ENCODE measurements at places on chromosomes 2 and 18.
A peak's percentile ranks its signal among the peaks of the same experiment; 100 is the strongest.

DNA sequence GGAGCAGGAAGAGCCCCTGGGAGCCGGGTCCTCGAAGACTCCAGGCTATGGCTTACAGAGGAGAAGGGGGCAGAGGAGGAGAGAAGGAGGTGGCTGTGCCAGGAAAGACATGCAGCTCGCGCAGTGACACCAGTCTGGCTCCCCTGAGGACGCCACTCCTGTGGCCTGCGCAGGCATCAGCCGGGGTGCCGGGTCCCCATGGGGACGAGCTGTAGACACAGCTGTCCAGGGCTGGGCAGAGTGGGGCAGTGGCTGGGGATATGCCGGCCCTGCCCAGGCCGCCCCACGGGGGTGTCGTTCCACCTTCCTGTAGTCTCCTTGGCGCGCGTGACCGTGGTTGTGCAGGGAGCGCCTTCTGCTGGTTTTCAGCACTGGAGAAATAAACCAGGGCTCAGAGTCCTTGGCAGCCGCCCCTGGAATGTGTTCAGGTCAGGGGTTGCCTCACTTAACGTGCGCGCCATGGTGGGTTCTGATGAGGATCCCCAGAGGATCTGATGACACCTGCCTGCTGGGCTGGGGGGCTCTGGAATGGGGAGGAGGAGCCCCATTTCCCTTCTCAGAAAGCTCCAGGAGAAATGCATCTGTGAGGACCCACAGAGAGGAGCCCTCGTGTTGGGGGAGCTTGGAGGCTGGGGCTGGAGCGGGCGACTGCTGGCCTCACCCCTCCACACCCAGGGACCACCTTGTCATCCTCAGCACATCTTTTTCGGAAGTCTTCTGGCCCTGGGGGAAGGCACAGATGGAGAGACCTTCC, 26.7 kb downstream of the RAMP1 start:
- DNase-seq, result no peak

GRCh38 chr2:15675456-15676195, 84.0 kb downstream of the DDX1 start:
- DNase-seq, result no peak

DNA sequence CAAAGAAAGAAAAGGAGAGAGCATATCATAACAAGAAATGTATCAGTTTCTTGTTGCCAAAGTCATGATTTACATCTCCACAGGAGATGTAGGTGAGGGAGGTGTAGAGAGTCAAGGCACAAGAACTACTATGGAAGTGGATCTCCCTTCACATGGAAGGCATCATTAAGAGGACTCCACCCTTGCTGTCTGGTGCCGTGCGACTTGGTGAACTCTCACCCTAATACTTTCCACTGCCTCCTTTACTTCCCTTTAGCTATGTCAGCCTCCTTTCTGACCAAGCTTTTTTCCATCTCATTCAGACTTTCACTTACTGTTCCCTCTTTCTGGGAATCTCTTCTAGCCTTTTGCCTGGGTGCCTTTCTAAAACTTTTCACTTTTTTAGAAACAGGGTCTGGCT, 490.0 kb downstream of the THSD7B start:
- no peak for DNase-seq

GRCh38 chr2:218815244-218815637, 16.4 kb downstream of the PRKAG3 start:
- no peak for DNase-seq

DNA sequence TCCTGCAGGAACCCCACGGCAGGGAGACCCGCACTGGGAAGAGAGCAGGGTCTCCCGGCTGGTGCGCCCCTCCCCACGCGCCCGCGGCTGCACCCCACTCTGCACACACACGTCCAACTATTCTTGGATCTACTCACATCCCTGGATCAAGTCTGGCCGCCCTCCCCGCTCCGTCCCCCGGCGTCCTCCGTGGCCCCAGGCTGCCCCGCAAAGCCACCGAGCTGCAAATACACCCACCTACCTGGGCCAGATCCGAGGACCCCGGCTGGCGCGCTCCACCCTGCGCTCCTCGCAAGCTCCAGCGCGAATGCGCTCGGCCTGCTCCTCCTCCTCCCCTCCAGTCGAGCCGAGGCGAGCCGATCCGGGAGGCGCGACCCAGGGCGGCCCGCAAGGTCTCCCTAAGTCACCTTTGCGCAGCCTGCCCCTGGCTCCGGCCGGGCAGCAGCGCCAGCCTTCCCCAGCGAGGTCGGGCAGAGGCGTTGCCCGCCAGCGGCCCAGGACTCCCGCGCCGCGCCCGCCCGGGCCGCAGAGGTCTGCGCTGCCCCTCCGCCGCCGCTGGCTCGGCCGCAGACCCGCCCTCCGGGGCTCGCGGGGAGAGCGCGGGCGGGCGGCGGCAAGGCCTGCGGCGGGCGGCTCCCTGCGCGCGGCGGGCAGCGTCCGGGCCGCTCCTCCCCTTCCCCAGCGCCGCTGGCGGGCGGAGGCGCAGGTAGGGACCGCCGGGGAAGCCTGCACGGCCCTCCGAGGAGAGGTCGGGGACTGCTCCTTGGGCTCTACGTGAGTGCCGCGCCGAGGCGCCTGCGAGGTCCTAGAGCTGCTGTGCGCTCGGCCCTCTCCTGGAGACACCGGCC, 126.0 kb downstream of the OSBPL1A start:
- peak; percentile 65 for DNase-seq

DNA sequence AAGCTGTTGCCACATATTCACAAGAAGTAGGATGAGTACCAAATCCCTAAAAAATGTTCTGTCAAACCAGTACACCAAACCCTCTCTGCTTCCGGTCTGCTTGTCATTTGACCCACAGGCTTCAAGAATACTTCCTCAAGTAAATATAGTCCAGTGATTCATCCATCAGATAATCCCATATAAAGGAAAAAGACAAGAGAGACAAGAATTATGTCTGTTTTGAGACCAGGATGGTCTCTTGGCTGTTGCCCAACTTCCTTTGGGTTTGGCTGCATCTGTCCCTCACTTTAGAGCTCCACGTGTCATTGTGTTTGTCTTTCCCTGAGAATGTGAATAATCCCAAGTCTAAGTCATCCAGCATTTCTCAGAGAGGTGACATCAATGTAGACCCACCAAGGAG, 91.5 kb upstream of the NRP2 start:
- DNase-seq, result no peak

GRCh38 chr2:197502685-197503084, 2.5 kb downstream of the HSPE1 start:
- DNase-seq, result no peak

DNA sequence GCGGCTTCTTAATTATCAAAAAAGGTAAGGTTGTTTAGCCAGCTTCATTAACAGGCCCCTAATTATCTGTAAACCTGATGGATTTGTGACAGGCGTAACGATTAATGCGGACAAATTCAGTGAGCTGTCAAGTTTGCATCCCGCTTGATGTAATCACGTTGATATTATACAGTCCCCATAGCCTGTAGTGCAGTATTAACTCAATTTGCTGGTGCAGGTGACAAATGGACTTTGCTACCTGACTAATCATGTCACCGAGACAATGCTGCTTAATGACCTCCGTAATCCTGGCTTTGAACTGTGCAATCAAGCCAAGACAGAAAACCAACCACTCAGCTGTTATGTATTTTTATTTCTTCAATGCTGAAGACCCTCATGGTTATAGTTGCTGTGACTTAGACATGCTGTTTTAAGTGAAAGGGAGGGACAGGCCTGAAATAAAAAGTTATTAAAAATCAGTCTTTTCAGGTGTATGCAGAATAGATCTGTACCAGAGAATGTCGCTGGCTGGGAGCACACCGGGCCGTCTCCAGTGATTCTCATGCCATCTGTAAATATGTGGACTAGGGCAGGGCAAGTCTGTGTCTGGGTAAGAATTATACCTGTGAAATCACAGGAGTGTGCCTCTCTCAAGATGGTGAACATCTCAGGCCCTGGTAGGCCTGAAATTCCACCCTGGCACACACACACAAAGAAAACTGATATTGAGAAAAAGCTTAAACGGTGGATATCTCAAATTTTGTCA, 4.3 kb downstream of the TSHZ1 start:
- no peak for DNase-seq

- DNase-seq, result no peak
Observed at GRCh38 chr18:69585696-69586095, 185.0 kb downstream of the DOK6 start.

GRCh38 chr18:59835605-59836379, 64.0 kb upstream of the PMAIP1 start:
- DNase-seq, result no peak

- DNase-seq, result no peak
Observed at GRCh38 chr2:13572466-13572865, 855.7 kb downstream of the TRIB2 start.

- DNase-seq, result no peak
Observed at GRCh38 chr2:64371727-64372126, 82.2 kb upstream of the LGALSL start.

GRCh38 chr2:11097038-11097720, 58.1 kb upstream of the SLC66A3 start:
- DNase-seq, result no peak

DNA sequence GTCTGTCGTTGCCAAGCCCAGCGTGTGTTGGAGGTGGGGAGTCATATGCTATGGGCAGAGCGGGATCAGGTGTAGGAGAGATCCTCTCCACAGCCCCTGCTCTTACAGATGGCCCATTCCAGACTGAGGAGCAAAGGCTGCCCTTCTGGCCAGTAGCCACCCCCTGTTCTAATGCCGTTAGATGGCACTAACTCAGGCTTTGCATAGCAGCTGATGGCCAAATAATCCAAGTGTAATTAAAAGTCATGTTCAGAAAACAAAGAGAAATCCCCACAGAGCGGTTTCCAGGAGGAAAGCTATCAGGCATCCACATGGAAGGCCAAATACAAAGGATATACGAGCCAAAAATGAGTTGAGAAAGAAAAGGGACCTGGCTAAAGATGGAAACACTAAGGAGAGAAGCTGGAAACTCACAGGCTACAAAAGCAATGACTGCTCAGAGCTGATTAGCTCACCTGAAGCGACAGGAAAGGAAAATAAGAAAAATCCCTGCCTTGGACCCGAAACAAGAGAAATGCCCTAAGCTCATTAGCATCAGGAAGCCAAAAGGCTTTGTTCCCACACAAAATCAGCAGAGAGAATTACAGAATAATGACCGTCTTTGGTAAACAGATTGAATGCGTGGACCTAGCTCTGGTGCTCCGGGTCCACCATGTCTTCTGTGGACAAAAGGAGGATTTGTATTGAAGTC, 1002.4 kb upstream of the KLHL29 start:
- no peak for DNase-seq

- no peak for DNase-seq
Observed at GRCh38 chr18:62721839-62722795, 6.8 kb downstream of the PHLPP1 start.

GRCh38 chr2:161571051-161571429, 53.2 kb upstream of the SLC4A10 start:
- no peak for DNase-seq

GRCh38 chr2:133885847-133886246, 317.6 kb upstream of the NCKAP5 start:
- DNase-seq, result no peak

DNA sequence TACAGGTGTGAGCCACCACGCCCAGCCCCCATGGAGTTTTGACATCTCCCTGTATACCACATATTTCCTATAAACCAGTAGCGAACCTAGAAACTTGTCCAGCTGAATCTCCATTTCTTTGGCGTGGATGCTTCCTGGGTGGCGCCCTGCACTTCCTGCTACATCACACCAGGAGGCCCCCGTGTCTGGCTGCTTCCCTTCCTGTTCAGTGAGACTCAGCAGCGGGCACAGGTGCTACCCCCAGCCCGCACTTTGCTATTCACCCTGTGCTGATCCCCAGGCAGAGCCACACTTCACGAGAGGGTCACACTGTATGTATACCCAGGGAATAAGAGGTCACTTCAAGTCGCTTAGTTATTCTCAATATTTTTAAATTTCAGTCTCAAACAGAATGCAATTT, 35.0 kb downstream of the CYP27C1 start:
- DNase-seq, result no peak

- DNase-seq, result no peak
Observed at GRCh38 chr2:171238946-171239345, 78.3 kb upstream of the TLK1 start.

DNA sequence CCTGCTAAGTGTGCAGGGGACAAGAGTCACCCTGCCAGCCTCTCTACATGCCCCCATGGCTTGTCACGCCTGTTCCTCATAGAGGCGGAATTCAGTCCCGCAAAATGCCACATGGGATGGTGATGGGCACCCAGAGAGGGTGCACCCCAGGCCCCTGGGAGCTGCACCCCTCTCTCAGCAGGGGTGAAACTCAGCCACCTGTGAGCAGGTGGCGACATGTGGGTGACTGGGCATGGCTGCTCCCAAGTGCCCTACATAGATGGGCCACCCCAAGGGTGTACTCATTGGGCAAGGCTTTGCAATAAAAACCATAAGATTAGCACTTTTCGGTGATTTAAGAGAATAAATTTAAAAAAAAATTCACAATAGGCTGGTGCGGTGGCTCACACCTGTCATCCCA, 6.3 kb downstream of the HS6ST1 start:
- no peak for DNase-seq

GRCh38 chr2:2083113-2083758, 247.8 kb downstream of the MYT1L start:
- DNase-seq, result peak; percentile 53

GRCh38 chr2:10135296-10136089, 13.0 kb downstream of the RRM2 start:
- DNase-seq, result no peak

- DNase-seq, result peak; percentile 68
Observed at GRCh38 chr2:229713371-229714079, 830 bp downstream of the DNER start.

DNA sequence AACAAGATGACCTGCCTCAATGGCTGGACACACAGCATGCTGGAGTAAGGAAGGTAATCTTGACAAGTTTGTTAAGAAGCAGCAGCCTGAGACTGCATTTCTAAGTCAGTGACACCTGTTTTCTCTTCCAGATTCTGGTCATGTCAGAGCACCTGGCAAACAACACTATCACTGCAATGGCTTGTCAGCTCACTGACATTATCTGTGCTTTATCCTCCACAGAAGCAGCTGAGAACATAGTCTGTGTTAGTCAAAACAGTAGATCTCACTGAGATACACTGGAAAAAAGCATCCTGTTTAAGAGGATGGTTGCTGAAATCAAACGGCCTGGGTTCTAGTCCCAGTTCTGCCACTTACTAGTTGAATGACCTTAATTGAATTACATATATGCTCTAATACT, 355.2 kb downstream of the RIT2 start:
- no peak for DNase-seq

GRCh38 chr2:26758790-26759321, 5.2 kb upstream of the SLC35F6 start:
- DNase-seq, result no peak
